ENCODE measurements at places on chromosomes 12 and 14. TPM values are rescaled to one million over a fixed set of nuclear protein-coding genes. Genes with fewer than 3 reads are reported as not detected.

ADAMTS20 gene
- polyA plus RNA-seq, result not detected

SRRM4 gene
- polyA plus RNA-seq, result not detected

NAV3 gene
- 0.31 TPM for polyA plus RNA-seq

KCNH3 gene
- polyA plus RNA-seq, result 0.32 TPM

LRP1-AS gene
- not detected for polyA plus RNA-seq

NABP2 gene
- polyA plus RNA-seq, result 22.3 TPM

ABCC9 gene
- 11.7 TPM for polyA plus RNA-seq

FBLN5 gene
- 24.0 TPM for polyA plus RNA-seq

ZCRB1 gene
- 60.2 TPM for polyA plus RNA-seq

SERPINA3 gene
- 97.3 TPM for polyA plus RNA-seq

CD69 gene
- 1.2 TPM for polyA plus RNA-seq

LRTM2 gene
- polyA plus RNA-seq, result not detected

REP15 gene
- polyA plus RNA-seq, result 3.3 TPM

CSRP2 gene
- 10.8 TPM for polyA plus RNA-seq

OR4K15 gene
- polyA plus RNA-seq, result not detected

RDH5 gene
- polyA plus RNA-seq, result 48.9 TPM

ARHGEF25 gene
- polyA plus RNA-seq, result 69.7 TPM

WNT5B gene
- polyA plus RNA-seq, result 2.2 TPM

CCDC196 gene
- polyA plus RNA-seq, result not detected
